Lower lobe of right lung (tissue), 2 donors: ENCODE measurements at places on chromosomes 16 and 17. TPM values are rescaled to one million over a fixed set of nuclear protein-coding genes. Genes with fewer than 3 reads are reported as not detected.

DNA sequence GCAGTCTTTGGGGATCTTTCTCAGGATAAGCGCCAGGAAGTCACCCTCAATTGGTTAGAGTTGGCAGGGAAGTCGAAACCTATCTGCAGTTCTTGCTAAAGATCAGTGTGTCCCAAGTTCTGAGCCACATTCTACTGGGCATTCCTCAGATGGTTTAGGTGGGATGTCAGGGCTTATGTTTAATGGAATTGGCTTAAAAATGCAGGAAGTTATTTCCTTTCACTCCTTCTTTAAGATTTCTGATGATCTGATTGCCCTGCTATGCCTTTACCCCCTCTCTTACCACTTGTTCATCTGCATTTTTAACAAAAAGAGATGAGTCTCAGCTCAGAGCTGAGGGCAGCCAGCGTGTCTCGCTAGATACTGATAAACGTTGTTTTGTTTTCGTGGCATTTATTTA lies 30.8 kb downstream of the FOXL1 start:
- H3K27ac ChIP-seq: no peak overlapping the region
- peaks cover 21% of the 10 kb centered on the region for H3K27me3 ChIP-seq
- no peaks in the 10 kb centered on the region for H3K36me3 ChIP-seq
- H3K4me3 ChIP-seq: no peak overlapping the region

Gene CNTD1
- 1.6 TPM for total RNA-seq

DNA sequence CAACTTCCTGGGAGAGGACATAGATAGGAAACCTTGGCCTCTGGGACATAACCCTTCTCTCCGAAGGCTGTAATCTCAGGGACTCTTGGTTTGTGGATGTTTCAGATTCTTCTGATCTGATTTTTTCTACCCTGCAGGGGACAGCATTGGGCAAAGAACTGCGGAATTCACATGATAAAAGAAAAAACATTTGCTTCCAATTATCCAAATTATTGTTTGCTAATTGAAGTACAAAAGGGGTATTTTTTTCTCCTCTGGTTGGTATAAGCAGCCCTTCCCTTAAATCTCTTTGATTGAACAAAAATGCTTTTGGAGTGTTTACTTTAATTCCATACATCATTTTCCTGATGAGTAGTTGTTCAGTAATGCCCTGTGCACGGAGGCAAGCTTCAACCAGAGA lies 251.7 kb upstream of the IRX3 start:
- peaks cover 3% of the 10 kb centered on the region for H3K27me3 ChIP-seq
- no peak overlapping the region for H3K4me3 ChIP-seq
- H3K27ac ChIP-seq: no peak overlapping the region
- H3K36me3 ChIP-seq: no peaks in the 10 kb centered on the region
- no peak for DNase-seq

Gene KRT33B
- not detected for total RNA-seq

Gene PTGES3L
- 0.27 TPM for total RNA-seq

DNA sequence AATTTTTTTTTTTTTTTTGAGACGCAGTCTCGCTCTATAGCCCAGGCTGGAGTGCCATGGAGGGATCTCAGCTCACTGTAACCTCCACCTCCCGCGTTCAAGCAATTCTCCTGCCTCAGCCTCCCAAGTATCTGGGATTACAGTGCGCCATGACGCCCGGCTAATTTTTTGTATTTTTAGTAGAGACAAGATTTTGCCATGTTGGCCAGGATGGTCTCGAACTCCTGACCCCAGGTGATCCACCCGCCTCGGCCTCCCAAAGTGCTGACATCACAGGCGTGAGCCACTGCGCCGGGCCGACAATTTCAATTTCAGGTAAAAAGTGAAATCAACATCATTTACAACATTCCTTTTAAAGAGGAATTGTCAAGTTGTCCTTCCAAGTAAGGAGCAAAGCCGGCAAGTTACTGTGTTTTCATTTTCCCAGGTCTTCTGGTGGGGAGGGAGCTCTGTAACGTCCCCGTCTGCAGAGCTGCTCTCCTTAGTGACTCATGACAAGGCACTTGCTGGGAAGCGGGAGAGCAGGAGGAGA lies 873 bp downstream of the NPLOC4 start:
- H3K36me3 ChIP-seq: no peaks in the 10 kb centered on the region
- H3K27ac ChIP-seq: peak overlapping the region; percentile 91
- H3K27me3 ChIP-seq: no peaks in the 10 kb centered on the region
- H3K4me3 ChIP-seq: peak overlapping the region; percentile 74

Gene NUPR1
- 302 TPM for total RNA-seq

Gene C17orf78
- total RNA-seq: not detected

Gene GEMIN4
- 21.5 TPM for total RNA-seq

Gene PDE6G
- total RNA-seq: 2.0 TPM

GRCh38 chr17:80793851-80794267 lies 197.8 kb upstream of the CHMP6 start:
- no peaks in the 10 kb centered on the region for H3K27me3 ChIP-seq
- H3K36me3 ChIP-seq: peaks cover 7% of the 10 kb centered on the region
- no peak overlapping the region for H3K4me3 ChIP-seq
- peak overlapping the region; percentile 28 for H3K27ac ChIP-seq

DNA sequence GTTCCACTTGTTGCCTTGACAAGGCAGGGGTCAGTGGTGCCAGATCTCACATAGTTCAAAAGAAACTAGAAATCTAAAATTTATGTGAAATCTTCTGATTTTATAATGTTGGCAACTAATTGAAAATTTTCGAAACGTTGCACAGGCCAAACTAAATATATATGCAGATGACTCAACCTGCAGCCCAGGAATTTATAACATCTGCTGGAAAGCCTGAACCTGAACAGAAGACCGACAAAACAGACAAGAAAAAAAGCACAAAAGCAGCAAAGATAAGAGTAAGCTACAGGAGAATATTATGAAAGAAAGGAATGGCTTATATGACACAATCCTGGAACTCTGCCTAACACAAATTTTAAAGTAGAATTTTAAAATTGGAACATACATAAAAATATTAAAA lies 207.6 kb downstream of the CEP112 start:
- H3K4me1 ChIP-seq: no peaks in the 10 kb centered on the region
- H3K4me3 ChIP-seq: no peak overlapping the region
- no peaks in the 10 kb centered on the region for H3K27me3 ChIP-seq
- DNase-seq: no peak
- H3K27ac ChIP-seq: no peak overlapping the region
- no peaks in the 10 kb centered on the region for H3K36me3 ChIP-seq

Gene CPHXL2
- total RNA-seq: not detected

DNA sequence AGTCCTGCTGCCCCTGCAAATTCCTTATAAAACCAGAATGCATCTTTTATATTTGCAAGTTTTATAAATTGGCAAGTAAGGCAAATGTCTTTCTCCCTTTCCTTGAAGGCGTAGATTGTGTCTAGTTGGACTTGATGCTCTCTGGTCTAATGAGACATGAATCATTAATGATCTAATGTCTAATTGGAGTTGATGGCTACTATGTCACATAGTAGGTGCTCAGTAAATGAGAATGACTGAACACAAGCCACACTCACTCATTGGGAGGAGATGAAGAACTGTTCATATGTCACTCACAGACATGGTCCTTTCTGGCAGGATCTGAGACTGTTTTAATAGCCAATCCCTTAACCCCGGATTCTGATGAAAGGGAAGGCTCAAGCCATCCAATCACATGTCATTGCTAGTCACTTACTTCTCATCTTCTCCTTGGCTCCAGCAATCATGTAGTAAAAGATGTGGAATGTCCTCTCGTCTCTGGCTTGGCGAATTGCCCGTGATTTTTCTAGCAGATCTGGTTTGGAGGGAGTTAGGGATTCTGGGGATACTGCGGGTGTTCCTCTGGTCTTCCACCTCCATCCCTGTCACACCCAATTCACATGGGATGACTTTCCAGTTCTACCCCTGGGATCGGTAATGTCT lies 81.0 kb downstream of the MYH11 start:
- no peak overlapping the region for H3K27ac ChIP-seq
- no peak for DNase-seq
- H3K4me1 ChIP-seq: no peaks in the 10 kb centered on the region

Gene PDF
- 6.3 TPM for total RNA-seq

- no peaks in the 10 kb centered on the region for H3K36me3 ChIP-seq
- no peak overlapping the region for H3K27ac ChIP-seq
- no peaks in the 10 kb centered on the region for H3K27me3 ChIP-seq
Observed at GRCh38 chr16:58638148-58639036, 8.8 kb upstream of the CNOT1 start.

- no peak overlapping the region for H3K4me3 ChIP-seq
- H3K27me3 ChIP-seq: no peaks in the 10 kb centered on the region
Observed at GRCh38 chr17:38900978-38901656, 24.3 kb upstream of the LASP1NB start.

- peak; percentile 18 for DNase-seq
- H3K27me3 ChIP-seq: no peaks in the 10 kb centered on the region
- H3K4me3 ChIP-seq: no peak overlapping the region
- H3K27ac ChIP-seq: no peak overlapping the region
- no peaks in the 10 kb centered on the region for H3K4me1 ChIP-seq
- H3K36me3 ChIP-seq: no peaks in the 10 kb centered on the region
Observed at GRCh38 chr16:84451781-84452180, 52.7 kb downstream of the MEAK7 start.

DNA sequence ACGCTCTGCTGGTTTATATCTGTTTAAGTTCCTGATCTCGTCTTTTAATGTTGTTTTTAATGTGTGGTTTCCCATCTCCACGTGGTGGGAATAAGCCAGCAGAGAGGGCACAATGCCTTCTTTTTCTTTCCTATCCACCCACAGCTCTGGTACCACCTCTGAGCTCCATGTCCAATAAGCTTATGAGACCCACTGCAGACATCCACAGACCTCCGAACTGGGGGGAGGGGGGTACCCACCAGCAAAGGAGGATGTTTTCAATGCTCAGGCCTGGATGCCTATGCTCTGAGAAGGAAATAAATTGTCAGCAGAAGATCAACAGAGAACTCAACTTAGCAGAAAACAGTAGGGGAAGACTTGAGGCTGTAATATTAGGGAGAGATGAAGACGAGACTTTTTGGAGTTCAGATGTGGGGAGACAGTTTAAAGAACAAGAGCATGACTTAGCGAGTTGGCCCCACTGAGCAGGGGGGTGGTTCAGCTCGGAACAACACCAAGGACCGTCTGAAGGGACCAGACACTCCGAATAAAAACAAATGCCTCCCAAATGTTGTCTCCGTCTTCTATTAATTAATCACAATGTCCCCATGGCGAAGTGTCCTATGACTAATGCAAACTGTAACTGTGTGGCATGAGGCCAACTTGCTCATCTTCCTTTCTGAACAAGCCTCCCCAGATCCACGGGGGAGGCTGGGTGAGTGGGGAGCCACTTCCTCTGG lies 62.7 kb downstream of the GAS7 start:
- H3K4me1 ChIP-seq: peaks cover 18% of the 10 kb centered on the region
- DNase-seq: no peak

- peak within 1 kb of the TSS; percentile 71 for H3K4me3 ChIP-seq
- peaks cover 25% of the 10 kb centered on the region for H3K4me1 ChIP-seq
- H3K36me3 ChIP-seq: no peaks in the 10 kb centered on the region
- peak within 1 kb of the TSS; percentile 83 for H3K27ac ChIP-seq
Observed at GRCh38 chr16:4936991-4937781, at the start of gene PPL. PPL (minus strand) TSS chr16:4937148; CDS start chr16:4937045, 103 bp downstream.
